ENCODE measurements at places on chromosomes 1 and 21.

GRCh38 chr1:20165522-20165951 is 20.4 kb upstream of the UBXN10 start:
- no peak for DNase-seq

- DNase-seq: no peak
These were observed 36.6 kb upstream of the LCE5A start for GRCh38 chr1:152473887-152474537.

DNA sequence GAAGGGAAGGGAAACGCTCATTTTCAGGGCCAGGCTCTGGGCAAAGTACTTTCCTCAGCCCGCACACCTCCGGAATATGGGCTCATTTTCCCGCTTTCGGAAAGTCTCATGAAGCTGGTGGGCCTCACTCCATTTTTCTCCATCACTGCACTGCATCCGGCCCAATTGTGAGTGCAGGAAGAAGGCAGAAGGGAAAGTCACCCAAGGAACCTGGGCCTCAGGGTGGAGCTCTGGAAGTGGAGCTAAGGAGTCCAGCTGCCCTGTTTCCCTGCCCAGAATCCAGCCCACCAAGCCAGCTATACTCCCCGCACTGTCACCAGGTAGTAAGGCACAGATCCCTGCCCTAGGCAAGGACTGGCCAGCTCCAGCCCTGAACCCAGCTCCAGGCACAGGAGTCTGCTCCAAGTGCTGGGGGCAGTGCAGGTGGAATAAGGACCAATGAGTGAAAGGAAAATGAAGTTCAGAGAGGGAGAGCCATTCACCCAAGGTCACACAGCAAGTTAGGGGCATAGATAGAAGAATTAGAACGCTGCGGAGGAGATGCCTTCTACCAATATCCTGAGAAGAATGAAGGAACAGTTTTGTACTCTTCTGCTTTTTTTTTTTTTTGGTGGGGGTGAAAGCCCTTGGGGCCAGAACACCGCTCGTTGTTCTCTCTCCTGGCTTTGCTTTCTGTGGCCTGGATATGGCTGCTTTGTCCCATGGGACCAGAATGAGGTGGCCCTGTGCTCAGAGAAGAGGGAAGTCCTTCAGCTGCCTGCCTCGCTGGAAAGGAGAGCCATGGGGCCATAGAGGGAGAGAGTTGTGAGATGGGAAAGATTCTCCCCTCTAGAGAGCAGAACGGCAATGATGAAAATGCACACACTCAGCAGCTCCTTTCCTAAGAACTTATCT is 10.0 kb downstream of the LRP8 start:
- DNase-seq: no peak

DNA sequence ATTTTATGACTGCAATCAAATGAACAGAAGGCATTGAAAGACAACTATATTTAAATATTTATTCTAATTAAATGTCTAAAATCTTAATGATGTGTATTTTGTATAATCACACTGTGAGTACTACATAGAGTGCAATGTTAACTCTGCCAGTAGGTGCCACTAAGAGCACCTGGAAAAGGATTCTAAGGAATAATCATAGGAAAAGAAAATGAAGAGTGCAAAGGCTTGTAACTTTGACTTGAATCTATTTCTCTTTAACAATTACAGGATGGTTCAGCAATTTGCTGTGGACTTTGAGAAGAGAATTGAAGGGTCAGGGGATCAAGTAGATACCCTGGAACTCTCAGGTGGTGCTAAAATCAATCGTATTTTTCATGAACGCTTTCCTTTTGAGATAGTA is 200.4 kb downstream of the DNM3 start:
- no peak for DNase-seq

DNA sequence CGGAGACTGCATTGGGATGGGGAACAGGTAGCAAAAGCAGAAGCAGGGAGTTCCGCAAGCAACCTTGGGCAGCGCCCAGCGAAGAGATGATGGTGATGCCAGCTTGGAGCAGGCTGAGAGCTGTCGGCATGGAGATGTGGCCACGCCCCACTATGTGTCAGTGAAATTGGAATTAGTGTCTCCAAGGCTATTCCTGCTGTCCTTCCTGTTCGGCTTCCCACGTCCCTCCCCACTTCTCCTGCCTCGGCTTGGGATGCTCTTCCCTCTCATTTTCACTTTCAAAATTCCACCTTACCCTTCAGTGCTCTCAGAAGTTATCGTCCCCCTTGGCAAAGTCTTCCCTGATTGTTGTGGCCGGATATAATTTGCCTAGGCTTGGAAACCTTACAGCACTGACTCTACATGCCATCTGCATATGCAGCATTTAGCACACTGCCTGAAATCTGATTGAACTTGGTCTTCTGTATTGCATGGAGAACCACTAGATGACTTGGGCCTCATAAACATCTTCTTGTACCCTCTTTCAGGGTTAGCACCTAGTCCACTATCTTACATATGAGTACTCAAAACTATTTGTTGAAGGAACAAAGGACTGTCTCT is 270.7 kb upstream of the RUNX1 start:
- no peak for DNase-seq

DNA sequence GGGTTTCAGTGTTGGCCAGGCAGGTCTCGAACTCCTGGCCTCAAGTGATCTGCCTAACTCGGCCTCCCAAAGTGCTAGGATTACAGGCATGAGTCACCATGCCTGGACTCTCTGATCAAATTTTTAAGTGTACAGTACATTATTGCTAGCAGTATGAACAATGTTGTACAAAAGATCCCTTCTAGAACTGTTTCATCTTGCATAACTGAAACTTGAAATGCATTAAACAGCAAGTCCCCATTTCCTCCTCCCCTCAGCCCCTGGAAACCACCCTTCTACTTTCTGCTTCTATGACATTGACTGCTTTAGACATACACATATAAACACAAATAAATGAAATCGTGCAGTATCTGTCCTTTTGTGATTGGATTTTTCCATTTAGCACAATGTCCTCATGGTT is 463.4 kb downstream of the PTPRC start:
- DNase-seq: no peak

DNA sequence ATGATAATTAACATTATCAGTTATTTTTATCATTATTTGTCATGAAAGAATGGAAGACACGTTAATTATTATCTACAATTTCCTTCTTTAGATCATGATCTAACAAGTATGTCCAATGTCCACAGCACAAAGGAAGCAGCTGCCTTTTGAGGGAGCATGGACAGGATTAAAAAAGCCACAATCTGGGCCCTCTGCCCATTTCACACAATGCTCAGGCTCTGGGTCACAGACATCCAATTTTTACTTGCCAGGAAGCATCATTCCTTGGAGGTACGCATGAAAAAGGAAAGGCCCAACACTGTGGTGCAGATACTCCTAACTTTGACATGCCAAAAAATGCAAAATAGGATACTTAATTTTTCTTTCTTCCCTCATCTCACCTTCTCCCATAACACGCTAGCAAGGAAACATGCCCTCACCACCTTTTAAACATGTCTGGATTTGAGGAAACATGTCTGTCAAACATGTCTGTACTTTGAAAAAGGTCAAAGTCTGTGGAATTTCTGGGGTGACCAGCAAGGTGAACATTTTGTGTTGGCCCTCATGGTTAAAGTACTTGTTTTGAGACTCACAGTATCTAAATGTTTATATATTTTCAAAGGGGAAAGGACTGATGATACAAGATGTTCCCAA is 40.0 kb downstream of the GADD45A start:
- DNase-seq: no peak

DNA sequence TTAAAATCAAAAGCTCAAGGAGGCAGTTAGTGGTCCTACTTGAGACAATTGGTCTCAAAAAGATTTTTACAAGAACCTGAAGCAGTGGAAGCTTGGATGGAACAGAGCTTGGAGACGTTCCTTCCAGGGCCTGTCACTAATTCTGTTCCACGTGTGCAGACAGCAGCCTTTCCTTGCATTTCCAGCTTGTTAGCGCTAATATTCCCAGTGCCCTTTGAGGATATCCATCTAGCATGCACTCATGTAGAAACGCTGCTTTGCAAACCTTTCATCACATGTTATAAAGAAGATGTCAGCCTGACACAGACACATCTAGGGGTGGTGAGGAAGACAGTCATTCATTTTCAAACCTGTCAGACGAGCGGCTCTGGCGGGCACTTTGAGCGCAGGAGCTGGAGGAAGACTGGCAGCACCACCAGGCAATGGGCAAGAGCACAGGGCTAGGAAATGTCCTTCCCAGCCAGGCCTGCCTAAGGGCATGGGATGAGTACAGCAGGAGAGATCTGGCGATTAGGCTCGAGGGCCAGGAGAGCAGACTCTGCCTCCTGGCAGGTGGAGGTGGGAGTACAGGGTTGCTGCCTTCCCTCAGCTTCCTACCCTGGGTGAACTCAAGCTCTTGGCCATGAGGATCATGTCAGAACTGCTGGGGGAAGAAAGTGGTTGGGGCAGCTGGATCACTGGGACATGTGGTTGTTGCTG is 55.5 kb downstream of the CASQ2 start:
- DNase-seq: no peak

- no peak for DNase-seq
These were observed 33.5 kb downstream of the XKR8 start for GRCh38 chr1:27993241-27993640.

GRCh38 chr1:3174487-3175247 is 105.7 kb downstream of the PRDM16 start:
- no peak for DNase-seq

GRCh38 chr1:210129759-210130158 is 102.8 kb upstream of the SERTAD4 start:
- DNase-seq: no peak

DNA sequence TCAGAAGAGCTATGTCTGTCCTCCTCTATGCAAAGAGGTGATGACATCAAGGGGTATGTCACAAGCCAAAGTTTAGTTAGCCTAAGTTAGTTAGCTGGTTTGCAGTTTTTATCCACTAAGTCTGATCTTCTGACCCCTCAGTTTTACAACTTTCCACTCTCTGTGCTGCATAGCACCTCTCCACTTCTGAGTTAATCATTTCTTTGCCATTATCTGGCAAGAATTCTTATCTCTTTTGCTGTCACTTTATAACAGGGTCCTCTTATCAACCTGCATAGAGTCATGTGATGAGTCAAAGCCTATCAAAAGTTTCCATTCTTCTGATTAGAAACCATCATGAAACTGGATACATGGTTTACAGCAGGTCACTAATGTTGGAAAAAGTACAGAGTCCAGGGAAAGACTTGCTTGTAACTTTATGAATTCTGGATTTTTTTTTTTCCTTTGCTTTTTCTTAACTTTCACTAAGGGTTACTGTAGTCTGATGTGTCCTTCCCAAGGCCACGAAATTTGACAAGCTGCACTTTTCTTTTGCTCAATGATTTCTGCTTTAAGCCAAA is at the start of gene NR5A2:
NR5A2 (plus strand) TSS at position 447 of the 560 bp plus-strand sequence. CDS start 138 bp downstream, outside the sequence.
- DNase-seq: no peak

DNA sequence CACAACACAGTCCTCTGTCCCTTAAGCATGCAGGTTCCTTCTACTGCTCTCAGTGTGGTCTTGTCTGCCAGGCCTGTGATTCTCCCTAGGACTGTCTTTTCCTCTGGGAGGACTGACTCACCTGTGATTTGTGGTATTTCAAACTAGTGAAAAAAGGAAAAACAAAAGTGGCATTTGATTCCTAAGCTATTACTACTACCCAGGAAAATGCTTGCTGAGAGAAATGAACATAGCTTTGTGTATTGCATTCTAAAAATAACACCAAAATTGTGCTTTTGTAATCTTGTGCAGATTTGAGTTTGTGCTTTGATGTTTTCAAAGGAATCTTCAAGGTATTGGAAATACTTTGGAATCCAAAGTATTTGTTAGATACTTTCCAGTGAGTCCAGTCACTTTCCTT is 57.0 kb downstream of the GPR161 start:
- no peak for DNase-seq

- no peak for DNase-seq
These were observed 9.6 kb downstream of the WRAP73 start for GRCh38 chr1:3640121-3640837.

Data from NCI-H187 treated with DMSO at 0.1 percent for 48 hours (cell line).